ENCODE measurements at places on chromosomes 3 and 15.

- DNase-seq: no peak
Observed at GRCh38 chr3:124838963-124839362, 48.2 kb downstream of the ITGB5 start.

DNA sequence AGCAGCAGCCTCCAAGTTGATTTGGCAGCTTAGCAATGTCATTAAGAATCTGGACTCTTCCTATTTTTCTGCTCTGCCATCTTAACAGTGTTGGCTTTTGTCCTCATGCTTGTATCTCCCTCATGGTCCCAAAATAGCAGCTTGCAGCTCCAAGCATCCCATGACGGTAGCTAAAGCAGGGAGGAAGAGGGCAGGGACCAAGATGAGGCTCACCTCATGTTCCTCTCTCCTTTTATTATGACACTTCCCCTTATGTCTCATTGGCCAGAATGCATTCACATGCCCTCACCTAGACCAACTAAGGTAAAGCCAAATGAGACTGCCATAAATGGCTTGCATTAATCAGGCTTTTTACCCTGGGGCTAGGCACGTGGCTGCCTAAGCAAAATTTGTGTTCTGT is 382.4 kb downstream of the SHQ1 start:
- no peak for DNase-seq

- no peak for DNase-seq
Observed at GRCh38 chr3:73653877-73654276, 29.1 kb upstream of the PDZRN3 start.

DNA sequence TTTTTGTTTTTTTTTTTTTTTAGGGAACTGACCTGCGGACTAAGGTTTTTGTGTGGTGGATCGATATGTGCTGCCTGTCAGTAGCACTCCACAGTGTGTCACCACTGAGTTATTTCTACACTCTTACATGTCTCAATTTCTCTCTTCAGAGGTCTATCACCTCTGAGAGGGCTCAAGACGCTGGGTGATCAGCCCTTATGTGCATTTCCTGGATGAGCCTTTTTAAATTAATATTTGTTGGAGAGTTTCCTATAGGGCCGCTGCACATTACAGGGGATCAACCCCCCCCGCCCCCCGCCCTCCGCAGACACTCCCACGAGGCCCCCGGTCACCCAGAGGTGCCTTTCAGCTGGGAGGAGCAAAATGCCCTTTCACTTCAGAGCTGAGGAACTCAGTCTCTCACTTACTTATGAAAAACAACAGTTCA is 34.5 kb upstream of the AP4E1 start:
- DNase-seq: no peak

DNA sequence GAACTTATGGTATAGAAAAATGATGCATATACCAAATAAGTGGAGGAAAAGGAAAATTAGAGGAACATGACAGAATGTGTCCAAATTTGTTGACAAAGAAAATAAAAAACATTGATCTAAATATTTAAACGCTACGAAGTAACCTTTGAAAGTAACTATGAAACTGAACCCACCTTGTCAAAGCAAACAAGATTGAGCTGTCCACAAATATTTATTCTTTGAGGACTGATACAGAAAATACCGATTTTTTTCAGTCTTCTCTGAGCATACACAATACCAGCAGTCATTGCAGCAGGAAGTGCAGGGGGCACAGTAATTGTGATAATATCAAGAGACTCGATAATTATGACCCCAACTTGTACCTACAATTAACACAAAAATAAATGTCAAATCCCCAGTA is 40.0 kb downstream of the ATP13A3 start:
- no peak for DNase-seq

GRCh38 chr15:27028858-27029477 is 58.0 kb downstream of the GABRG3 start:
- DNase-seq: no peak

DNA sequence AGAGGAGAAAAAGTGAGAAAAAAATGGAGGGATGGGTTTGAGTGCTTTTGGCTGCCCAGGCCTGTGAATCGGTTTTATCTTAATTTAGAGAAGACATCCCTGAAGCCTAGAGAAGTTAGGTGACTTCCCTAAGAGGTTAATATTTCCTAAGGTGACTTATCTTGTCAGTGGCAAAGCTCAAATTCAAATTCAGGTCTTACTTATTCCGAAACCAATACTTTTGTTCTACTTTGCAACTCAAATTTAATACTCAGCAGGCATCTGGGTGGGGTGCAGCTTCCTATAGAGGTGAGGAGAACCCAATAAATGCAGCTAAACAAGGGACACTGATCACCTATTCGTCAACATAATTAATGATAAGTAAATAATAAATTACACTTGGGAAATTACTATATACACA is 54.9 kb upstream of the MYRIP start:
- DNase-seq: no peak

- DNase-seq: no peak
Observed at GRCh38 chr3:122803977-122804376, 9.1 kb downstream of the SLC49A4 start.
